NCI-H526 (cell line): ENCODE measurements at places on chromosomes 6 and 20.

GRCh38 chr20:5511930-5512329 lies 195.2 kb upstream of the PROKR2 start:
- no peak for DNase-seq

- no peak for DNase-seq
Observed at GRCh38 chr6:118748311-118749062, 97.1 kb upstream of the CEP85L start.

GRCh38 chr6:132131758-132132157 lies 180.6 kb upstream of the CCN2 start:
- DNase-seq = no peak

DNA sequence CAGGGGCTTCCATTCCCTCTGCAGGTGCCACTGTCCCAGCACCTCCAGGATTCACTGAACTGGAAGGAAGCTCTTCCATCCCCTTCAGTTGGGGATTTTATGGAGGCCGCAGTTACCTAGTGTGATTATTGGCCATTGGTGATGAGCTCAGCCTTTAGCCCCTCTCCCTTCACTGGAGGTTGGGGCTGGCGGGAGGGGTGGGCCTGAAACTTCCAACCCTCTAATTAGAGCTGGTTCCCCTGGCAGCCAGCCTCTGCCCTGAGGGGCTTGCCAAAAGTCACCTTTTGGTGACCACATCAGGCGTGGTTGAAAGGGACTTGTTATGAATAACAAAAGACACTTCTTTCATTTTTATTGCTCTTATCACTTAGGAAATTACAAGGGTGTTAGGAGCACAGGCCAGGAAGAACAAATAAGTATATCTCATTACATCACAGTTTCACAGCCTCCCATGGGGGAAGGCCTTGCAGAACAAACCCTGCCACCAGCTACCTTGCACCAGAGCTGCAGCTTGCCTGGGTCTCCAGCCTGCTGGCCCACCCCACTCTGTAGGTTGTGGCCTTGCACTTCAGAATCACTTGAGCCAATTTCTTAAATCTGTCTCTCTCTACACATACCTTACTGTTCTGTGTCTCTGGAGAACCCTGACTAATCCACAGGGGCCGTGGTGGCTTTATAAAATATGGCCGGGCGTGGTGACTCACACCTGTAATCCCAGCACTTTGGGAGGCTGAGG lies 5.0 kb downstream of the PYGB start:
- no peak for DNase-seq

- no peak for DNase-seq
Observed at GRCh38 chr6:168725802-168726201, 284.8 kb downstream of the SMOC2 start.

DNA sequence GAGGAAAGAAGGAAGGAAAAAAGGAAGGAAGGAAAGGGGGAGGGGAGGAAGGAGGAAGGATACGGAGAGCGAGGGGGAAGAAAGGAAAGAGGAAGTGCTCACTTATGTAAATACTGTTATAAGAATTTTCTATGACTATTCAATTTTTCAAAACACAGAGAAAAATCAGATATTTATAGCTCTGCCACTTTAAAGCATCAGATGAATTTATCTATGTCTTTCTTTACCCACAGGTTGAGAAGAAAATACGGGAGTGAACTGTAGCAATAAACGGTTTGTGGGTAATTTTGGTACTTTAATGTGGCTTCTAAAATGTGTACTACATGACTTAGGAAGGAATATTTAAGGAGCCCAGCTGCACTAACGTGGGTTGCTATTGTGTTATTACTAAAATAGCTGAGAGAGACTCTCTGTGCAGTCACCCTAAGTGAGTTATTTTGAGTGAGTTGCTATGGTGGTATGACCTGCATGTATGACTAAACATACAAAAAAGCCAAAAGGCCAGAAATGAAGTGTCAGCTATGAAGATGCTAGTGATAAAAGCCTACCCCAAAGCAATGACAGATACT lies 225.5 kb downstream of the SOD2 start:
- DNase-seq = no peak

DNA sequence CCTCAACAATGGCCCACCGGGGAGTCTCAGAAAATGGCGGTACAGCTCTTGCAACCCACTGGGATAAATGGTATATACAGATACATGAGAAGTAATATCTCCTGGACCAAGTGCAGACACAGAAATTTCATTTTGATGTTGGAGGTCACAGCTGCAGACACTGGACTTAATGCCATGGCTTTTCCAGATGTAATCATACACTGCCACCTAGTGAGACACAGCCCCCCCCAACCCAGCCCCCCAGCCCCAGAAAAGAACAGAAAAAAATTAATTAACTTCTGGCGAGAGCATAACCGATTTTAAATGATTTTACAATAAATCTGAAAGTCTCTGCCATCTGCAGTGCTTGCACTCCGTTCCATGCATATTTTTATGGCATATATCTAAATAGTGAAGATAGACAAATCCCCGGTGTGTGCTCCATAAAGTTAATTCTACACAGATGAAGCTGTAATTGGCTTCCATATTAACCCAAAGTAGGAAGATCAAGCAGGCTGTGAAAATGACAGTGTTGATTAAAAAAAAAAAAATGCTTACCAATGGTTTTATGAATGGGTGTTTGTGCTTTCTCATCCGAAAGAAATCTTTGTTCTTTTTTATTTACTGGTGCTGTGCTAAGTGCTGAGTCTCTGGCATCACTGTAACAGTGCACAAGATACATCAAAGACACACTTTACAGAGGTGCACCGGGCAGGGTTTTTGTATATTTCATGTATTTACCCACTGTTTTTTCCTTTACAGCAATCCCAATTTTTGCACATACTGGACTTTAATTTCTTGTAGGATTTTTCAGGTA lies 804.1 kb downstream of the TFAP2A start:
- peak; percentile 47 for DNase-seq

DNA sequence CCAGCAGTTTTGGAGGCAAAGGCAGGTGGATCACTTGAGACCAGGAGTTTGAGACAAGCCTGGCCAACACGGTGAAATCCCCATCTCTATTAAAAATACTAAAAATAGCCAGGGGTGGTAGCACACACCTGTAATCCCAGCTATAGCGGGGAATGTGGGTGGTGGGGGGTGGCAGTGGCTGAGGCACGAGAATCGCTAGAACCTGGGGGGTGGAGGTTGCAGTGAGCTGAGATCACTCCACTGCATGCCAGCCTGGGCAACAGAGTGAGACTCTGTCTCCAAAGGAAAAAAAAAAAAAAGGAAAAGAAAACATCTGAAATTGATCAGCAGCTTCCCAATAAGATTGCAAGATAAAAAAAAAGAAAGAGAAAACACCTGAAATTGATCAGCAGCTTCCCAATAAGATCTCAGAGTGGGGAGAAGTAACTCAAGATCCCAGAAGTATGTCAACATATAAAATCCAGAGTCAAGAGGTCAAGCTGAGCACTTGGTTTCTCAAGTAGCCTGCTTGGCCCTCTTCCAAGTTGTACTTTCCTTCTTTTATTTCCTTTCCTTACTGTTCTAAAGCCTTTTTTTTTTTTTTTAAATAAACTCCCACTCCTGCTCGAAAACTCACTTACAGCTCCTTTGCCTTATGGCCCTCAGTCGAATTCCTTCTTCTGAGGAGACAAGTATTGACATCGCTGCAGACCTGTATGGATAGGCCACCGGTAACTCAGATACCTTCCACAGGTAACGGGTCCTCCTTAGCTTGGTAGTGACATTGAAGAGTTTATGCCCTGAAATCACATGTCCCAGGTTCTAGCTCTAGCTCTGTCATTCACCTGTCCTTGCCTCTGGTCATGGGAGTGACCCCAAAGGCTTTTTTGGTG lies 368.5 kb upstream of the SYNCRIP start:
- no peak for DNase-seq

GRCh38 chr6:44829836-44830235 lies 442.3 kb downstream of the CDC5L start:
- DNase-seq = no peak

GRCh38 chr6:144219056-144219685 lies 66.0 kb upstream of the UTRN start:
- peak; percentile 6 for DNase-seq

DNA sequence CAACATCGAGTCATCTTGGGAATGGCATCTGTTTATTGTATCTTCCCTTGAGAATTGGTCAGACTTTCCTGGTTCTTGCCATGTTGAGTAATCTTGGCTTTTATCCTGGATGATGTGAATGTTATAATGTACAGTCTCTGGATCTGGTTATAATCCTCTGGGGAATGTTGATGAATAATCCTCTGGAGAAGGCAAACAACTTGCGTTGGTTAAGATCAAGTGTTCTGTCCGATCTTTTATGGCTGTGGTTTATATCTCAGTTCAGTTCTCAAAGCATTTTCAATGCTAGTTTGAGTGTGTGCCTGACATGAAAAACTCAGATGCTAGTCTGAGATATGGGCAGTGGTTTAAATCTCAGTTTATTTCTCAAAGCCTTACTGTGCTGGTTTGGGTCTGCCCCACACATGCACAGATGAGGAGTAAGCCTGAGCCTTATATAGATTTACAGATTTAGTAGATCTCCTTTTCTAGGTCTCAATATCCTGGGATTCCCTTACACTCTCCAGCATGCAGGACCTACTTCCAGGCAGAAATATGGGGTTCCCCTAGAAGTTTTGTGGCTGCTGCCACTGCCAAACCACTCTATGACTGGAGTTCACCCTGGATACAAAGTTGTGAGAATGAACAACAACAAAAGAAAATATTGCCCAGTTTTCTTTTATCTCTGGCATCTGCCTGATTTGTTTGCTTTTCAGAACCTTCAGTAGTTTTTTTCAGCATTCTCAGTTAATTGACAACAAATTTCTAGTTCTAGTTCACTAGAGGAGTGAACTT lies 191.8 kb upstream of the MAN1A1 start:
- DNase-seq = no peak

DNA sequence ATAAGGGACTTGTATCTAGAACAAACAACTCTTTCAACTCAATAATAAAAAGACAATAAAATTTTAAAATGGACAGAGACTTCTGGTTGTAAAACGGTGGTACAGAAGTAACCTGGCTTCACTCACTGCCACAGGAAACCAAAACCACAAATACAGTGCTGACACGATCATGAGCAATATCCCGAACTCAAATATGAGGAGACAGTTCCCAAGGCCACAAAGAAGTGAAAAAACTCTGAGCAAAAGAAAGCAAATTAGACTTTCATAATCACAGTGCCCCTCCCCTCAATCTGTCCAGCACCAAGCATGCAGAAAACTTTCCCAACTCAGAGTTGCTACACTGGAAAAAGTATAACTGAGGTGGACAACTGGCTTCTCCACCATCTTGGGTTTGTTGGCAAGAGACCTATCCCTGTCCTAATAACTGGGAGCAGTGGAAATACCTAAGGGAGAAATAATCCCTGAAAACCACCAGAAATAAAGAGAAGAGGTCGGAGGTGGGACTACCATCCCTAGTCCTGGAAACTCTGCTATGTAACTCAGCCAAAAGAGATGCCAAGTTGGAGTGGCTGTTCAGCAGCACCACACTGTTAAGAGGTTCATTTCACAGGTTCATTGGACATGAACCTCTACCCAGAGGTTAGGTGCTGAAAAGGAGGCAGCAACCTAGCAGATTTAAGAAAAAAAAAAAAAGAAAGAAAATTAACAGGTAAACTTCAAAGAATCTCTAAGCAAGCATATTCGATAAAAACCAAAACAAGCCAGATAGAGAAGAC lies 55.5 kb downstream of the REV3L start:
- DNase-seq = no peak

- no peak for DNase-seq
Observed at GRCh38 chr6:102327697-102328225, 934.3 kb downstream of the GRIK2 start.

GRCh38 chr6:160071805-160072690 lies 49.6 kb upstream of the SLC22A1 start:
- no peak for DNase-seq

- DNase-seq = no peak
Observed at GRCh38 chr6:143198312-143198711, 137.6 kb downstream of the AIG1 start.

DNA sequence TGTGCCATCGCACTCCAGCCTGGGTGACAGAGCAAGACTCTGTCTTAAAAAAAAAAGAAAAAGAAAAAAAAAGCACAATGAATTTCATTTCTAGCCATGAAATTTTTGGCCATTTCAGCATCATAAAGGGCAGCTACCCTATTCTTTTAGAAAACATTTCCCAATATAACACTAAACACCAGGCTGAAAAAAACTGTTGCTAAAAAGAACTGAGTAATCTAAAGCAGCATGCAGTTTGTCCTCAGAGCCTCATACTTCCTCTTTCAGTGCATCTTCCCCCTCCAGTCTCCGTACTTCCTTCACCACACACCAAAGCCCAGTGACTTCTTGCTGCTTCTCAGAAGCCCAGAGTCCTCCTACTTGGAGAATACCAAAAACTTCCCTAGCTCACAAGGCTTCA lies 5.6 kb upstream of the IFNGR1 start:
- DNase-seq = no peak

GRCh38 chr20:35461620-35462019 lies 6.2 kb downstream of the CEP250 start:
- DNase-seq = no peak

DNA sequence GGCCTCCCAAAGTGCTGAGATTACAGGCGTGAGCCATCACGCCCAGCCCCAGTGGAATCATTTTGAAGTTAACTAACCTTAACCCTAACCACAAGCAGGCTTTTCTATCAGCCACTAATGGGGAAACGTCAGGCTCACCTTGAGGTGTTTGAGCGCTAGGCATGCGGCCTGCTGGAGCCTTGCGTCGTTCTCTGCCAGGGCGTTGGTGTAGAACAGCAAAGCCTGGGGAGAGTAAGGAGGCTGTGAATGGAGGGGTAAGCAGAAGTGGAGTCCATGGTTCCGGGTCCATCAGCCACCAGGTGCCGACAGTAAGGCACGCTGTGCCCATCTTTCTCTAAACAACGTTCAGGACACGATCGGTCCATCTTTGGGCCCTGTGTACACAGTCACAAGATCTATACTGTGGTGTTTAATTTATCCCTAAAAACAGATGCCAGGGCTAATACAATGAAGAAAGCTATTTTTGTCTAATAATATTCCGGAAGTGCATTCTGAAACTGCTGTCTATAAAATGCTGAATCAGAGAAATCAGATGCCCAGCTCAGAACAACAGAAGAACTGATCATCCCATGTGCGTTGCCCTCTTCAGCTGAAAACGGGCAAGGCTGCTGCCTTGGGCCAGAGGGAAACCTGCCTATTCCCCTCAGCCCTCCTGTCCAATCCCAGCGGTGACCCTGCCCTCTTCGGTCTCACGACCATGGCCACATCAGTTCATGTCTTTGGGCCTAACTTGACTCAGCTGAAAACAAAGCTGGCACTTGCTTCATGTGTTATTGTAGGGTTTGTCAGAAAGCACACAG lies 79.6 kb downstream of the PTPN1 start:
- DNase-seq = no peak

GRCh38 chr6:168232989-168233874 lies 86.3 kb downstream of the DACT2 start:
- DNase-seq = peak; percentile 9

- DNase-seq = no peak
Observed at GRCh38 chr6:156905801-156906200, 128.6 kb downstream of the ARID1B start.

- DNase-seq = peak; percentile 71
Observed at GRCh38 chr20:13119583-13119982, 101.5 kb upstream of the ISM1 start.

GRCh38 chr20:35179292-35180212 lies 7.7 kb downstream of the PROCR start:
- no peak for DNase-seq

- DNase-seq = peak; percentile 3
Observed at GRCh38 chr6:166861961-166862286, 94.4 kb downstream of the RNASET2 start.

- DNase-seq = no peak
Observed at GRCh38 chr20:1338096-1338495, 9.2 kb upstream of the SDCBP2 start.
